ENCODE measurements at places on chromosomes 1 and 21.

- DNase-seq, result no peak
Measured at GRCh38 chr1:185846672-185847444, 112.7 kb downstream of the HMCN1 start.

- DNase-seq, result peak; percentile 67
Measured at GRCh38 chr1:241639623-241640148, 483 bp downstream of the CHML start.

DNA sequence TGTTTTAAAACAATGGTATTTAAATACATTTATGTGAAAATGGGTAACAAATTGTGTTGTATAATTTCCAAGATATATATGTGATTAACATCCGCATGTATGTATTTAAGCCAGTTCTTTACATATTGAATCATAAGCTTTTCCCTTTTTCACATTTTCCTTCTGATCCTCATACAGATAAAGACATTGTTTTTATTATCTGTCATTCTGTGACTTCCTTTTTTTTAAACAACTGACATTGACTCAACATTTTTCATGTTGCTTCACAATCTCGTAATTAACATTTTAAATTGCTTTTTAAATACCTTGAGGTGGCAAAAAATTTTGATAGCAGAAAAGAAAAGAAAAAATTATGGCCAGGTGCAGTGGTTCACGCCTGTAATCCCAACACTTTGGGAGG lies 1.4 kb downstream of the STXBP3 start:
- no peak for DNase-seq

- peak; percentile 50 for DNase-seq
Measured at GRCh38 chr1:214808845-214809460, 206.0 kb downstream of the CENPF start.

DNA sequence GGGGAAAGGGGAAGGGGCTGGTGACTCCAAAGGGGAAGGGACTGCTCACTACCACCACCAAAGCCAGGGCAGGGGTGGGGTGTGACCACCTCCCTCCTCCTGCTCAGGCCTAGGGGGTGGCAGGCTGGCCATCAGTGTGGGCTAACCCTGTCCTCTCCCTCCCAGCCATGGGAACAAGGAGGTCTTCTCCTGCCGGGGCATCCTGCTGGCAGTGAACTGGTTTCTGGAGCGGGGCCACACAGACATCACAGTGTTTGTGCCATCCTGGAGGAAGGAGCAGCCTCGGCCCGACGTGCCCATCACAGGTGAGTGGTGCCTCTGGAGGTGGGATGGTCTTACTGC lies 5.7 kb downstream of the ZC3H12A start:
- DNase-seq, result no peak

GRCh38 chr1:24693827-24694379 lies 50.8 kb downstream of the SRRM1 start:
- DNase-seq, result no peak

DNA sequence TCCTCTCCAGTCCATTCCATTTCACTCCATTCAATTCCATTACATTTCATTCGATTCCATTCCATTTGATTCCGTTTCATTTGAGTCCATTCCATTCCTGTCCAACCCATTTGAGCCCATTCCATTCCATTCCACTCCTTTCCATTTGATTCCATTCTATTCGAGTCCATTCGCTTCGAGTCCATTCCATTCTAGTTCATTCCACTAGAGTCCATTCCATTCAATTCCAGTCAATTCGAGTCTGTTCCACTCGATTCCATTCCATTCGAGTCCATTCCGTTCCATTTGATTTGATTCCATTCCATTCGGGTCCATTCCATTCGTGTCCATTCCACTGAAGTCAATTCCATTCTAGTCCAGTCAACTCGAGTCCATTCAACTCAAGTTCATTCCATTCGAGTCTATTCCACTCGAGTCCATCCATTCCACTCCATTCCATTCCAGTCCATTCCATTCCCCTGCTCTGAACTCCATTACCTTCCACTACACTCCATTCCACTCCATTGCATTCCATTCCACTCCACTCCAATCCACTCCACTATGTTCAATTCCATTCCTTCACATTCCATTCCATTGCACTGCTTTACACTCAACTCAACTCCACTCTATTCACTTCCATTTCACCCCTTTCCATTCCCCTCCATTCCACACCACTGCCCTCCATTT lies 2569.4 kb upstream of the TPTE start:
- no peak for DNase-seq

GRCh38 chr1:40979241-40980067 lies at the start of gene CTPS1:
Gene CTPS1, plus strand, starts transcription at chr1:40979696. Its CDS starts 3,595 bp downstream, at chr1:40983291.
- DNase-seq, result peak; percentile 97

DNA sequence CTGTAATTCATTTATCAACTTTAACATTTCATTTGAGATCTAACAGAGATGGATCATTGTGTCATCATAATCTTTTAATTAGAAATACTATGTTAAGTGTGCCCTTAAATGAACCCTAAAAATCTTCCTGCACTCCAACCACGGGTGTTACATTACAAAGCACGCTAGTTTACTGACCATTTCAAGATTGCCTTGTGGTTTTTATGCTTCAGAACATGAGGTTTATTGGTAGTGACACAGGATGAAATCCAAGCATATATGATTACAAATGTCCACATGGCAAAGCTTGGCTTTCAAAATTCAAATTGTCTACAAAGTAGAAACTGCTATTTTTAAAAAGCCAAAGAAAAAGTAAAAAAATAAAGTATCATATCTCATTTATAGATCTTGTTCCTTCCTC lies 190.4 kb upstream of the USP25 start:
- DNase-seq, result no peak

DNA sequence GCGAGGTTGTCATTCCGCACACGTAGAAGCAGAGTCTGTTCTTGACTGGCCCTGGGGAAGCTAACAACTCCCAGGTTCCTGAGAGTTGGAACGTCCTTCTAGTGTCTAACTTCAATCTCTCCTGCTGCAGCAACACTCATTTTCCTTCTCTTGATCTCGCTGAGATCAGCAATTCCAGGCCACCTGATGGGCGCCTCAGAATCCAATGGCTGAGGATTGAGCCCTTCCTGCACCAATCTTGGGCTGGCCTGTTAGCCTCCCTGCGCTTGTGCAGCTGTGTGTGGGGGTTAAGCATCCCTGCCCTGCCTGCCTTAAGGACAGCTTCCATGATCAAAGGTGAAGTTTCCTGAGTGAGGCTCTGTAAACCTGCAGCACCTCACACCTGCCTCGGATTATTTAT lies 87.9 kb downstream of the SYT2 start:
- peak; percentile 38 for DNase-seq

- DNase-seq, result no peak
Measured at GRCh38 chr1:83960669-83961277, 38.2 kb downstream of the TTLL7 start.

- no peak for DNase-seq
Measured at GRCh38 chr1:174968750-174969244, 30.9 kb upstream of the CACYBP start.

GRCh38 chr1:158969855-158970254 lies 38.5 kb downstream of the PYHIN1 start:
- no peak for DNase-seq

- peak; percentile 87 for DNase-seq
Measured at GRCh38 chr21:15289896-15290841, 225.4 kb upstream of the NRIP1 start.

GRCh38 chr1:241717975-241718374 lies 65.9 kb downstream of the WDR64 start:
- DNase-seq, result no peak

DNA sequence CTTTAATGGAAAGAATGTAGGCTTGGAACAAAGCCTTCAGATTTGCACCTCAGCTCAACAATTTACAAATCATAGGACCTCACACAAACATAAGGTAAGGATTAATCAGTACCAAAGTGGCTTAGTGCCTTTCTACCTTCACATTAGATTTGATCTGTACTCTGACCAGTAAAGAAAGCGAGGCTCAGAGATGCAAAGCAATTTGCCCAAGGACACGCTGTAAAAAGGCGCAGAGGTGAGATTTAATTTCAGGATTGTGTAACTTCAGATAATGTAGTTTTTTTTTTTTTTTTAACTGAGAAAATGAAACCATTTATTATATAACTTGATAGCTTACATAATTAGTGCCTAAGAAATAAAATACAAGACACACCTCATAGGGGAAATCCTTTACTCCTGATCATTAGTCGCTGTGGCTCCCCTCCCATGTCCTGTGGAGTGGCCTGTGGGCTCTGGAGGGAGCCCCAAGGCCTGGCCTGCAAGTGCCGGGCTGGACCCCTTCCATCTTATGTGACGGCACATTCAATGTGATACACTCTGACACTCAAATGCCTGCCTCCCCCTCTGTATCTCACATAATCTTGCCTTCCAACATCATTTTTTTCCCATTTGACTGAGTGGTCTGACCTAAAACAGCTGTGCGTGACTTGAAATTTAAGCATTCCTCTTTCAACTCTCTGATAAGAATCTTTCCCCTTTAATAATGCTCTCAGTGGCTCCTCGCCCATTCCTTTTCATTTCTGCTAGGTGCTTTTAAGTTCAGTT lies 426.5 kb upstream of the DAB1 start:
- DNase-seq, result no peak

GRCh38 chr1:178397678-178398077 lies 99.1 kb downstream of the CLEC20A start:
- no peak for DNase-seq

DNA sequence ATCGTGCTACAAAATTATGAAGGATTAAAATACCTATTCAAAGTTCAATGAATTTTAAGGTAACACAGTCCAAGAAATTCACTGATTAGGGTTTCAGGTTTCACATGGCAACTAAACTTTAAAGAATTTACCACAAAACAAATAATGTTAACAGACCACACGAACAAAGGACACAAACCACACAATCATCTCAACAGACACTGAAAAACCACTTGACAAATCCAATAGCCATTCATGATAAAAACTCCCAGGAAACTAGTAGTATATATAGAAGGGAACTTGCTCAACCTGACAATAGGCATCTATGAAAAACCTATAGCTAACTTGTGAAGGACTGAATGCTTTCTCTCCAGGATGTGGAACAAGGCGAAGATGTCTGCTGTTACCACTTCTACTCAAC lies 21.1 kb upstream of the SH2D5 start:
- no peak for DNase-seq

GRCh38 chr1:87826681-87827251 lies 498.1 kb downstream of the LMO4 start:
- DNase-seq, result no peak

GRCh38 chr1:47565092-47565491 lies 127.2 kb downstream of the FOXD2 start:
- no peak for DNase-seq

GRCh38 chr1:56561227-56562019 lies 17.9 kb downstream of the PLPP3 start:
- DNase-seq, result no peak

- DNase-seq, result no peak
Measured at GRCh38 chr1:200706111-200706814, 32.4 kb upstream of the CAMSAP2 start.

DNA sequence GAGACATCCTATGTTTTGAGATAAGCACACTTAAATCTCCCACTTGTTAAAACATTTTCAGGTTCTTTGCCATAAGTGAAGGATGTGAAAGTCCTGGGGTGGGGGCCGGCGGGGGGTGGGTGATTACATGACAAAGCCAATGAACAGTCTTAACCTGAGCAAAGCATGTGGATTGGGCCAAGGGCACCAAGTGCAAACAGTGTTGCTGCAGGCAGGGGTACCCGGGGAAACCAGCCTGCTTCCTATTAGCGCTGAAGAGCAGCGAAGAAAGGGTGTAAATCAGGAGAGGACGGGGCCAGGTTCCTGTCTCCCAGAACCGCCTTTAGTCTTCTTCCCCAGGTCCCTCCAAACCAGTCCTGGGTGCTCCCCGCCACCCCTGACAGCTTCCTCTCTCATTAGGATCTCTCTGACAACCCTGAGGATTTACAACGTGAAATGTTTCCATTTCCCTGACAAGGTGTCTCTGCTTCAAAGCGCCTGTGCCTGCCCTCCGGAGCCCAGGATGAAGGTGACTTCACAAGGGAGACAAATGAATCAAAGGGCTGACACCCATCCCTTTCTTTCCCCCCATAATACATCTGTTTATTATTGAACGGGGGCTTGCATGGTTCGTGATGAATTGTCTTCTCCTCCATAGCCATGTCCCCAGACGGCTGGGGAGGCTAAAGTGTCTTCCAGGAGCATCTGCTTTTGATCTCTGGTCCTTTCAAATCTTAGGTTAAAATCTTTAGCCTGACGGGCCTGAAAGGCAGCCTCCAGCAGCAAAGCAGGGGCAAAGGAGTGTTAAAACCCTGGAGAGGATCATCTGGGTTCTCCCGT lies 109.5 kb downstream of the TRABD2B start:
- no peak for DNase-seq

DNA sequence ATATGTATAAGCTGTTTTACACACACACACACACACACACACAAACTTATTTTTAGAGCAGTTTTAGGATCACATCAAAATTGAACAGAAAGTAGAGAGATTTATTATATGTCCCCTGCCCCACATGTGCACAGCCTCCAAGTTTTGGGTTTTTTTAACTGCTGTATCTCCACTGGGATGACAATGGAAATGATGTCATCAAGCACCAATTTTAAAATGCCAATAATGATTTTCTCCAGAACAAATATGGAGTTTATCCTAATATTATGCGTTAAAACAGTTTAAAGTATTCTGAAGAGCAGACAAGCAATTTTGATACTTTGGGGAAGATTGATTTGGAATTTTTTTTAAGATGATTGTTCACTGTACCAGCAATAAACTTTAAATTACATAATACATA lies 56.7 kb downstream of the GFI1 start:
- DNase-seq, result no peak

GRCh38 chr1:170009551-170009950 lies 64.9 kb downstream of the KIFAP3 start:
- DNase-seq, result no peak

DNA sequence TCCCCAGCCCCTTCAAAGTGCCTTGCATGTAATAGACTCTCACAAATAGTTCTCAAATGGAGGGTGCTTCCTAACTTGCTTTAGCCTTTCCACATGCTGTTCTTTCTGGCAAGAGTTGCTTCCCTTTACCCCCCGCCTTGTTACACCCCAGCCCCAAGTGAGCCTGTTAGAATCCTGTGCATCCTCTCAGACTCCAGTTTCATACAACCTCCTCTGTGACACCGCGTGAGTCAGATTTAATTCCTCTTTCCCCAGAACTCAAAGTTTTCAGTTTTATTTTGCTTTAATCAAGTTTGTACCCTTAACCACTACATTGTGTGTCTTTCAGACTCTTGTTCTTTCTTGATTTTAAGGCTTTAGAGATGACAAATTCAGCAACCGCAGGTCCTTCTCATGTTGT lies 234.5 kb upstream of the HOOK1 start:
- no peak for DNase-seq

- no peak for DNase-seq
Measured at GRCh38 chr1:67652800-67653199, 32.2 kb upstream of the GADD45A start.
